ENCODE measurements at places on chromosomes 2 and 18.

- DNase-seq, result no peak
Observed at GRCh38 chr2:206984206-206984605, 44.9 kb downstream of the CPO start.

- DNase-seq, result no peak
Observed at GRCh38 chr2:22950431-22950830, 434.5 kb upstream of the KLHL29 start.

- DNase-seq, result no peak
Observed at GRCh38 chr2:185161701-185162100, 563.4 kb downstream of the ZNF804A start.

- DNase-seq, result no peak
Observed at GRCh38 chr2:215862351-215862771, 151.0 kb downstream of the MREG start.

- no peak for DNase-seq
Observed at GRCh38 chr2:1563084-1563857, 150.0 kb downstream of the TPO start.

DNA sequence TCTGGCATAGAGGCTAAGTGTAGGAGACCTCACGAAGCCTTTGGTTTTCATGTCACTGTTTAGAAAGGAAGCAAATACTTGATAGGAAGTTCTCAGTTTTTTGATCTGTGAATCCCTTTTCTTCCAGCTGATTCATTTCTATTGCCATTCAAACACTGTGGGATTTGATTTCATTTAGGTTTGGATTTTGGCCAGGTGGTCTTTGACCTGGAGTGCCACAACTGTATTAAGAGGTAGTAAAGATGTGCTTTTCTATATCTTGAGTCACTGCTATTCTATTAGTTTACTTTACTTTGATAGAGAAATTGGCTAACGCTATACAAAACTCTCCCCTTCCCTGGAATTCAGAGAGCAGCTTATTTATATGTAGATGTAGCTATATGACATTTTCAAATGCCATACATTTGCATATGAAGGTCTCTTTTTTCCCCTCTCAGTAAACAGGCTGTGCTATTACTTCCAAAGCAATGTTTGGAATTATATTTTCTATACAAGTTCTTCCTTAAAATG, 132.4 kb upstream of the CAVIN2 start:
- DNase-seq, result no peak

DNA sequence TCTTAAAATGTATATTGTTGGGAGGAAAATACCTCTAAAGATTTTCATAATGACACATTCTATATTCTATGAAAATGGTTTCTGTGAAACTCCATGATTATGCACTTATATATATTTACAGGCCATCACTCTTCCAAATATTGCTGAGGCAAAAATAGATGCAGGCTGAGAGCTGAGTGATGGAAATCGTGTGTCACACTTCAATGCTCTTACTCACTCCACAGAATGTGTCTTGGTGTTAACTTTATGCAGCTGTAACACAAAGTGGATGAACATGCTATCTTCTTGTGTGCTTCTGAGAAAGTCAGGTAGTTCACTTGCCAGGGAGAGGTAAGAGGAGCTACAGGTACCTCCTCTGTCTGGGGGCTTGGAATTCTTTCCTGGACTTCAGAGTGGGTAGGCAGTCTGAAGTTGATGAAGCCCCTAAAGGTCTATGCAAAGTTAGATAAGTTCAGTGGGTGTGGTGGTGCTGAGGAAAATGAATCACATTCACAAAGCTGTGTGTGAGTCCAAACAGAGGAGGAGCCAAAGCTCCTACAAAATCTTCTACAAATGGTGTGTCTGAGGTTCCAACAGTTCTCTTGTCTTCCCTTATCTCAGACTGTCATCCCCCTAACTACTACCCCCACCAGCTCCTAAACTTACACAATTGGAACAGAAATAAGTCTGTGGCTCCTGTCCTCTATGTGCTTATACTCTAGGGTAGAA, 74.2 kb upstream of the ST6GAL2 start:
- DNase-seq, result no peak

GRCh38 chr18:76498064-76498463, 3.0 kb upstream of the ZNF516 start:
- DNase-seq, result no peak

DNA sequence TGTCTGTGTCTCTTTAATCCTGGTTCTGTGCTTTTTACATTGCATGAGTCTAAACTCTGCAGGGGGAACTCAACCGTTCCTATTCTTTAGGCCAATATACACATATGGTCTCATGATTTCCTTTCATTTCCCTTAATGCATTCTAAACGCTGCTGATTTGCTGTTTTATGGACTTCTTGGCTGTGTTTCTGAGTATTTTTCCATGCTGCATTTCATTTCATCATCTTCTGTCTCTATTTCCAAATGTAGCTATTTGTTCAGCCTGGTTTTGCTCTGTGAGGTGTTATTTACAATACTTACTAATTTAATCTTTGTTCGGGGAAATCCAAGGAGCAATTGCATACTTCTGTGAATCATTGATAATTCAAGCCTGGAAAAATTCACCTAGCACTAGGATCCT, 897.2 kb downstream of the TSN start:
- no peak for DNase-seq

GRCh38 chr2:26399771-26400376, 1.8 kb upstream of the DRC1 start:
- DNase-seq, result no peak

GRCh38 chr2:11592671-11593574, 59.1 kb downstream of the GREB1 start:
- no peak for DNase-seq

- no peak for DNase-seq
Observed at GRCh38 chr2:155223781-155224406, 525.4 kb downstream of the KCNJ3 start.

GRCh38 chr2:75596784-75597183, 36.0 kb upstream of the EVA1A start:
- no peak for DNase-seq

- no peak for DNase-seq
Observed at GRCh38 chr2:75607988-75608683, 38.4 kb upstream of the MRPL19 start.

DNA sequence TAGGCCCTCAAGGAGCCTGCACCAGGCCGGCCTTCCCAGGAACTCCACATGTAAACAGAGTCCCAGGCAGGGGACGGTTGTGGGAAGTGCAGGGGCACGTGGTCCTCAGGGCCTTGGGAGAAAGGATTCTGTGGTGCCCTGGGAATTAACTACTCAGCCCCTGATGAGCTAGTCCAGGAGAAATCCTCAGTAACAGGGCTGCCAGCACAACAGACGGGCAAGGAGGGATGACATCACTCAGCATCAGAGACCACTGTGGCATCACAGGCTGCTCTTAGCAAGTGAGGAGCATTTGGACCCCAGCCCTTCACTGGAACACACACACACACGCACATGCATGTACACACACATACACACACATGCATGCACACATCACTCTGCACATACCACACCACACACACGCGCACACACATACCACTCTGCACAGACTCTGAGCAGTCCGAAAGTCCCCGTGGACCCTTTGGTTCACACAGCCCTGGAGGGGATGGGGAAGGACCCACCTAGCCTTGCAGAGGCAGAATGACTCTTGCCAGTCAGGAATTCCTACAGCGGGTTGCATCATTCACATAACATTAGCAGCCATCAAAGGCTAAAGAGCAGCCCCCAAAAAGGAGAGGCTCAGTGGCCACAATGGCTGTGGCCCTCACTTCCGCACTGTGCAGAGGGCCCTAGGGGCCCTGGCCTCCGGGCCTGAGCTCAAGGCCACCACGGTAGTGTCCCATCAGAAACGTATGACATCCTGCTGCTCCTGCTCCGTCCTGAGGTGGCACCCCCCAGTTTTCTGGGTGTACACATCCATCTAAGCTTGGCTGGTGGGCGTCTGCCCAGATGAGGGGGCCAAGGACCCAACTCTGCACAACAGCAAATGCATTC, 1.9 kb upstream of the NMUR1 start:
- no peak for DNase-seq

GRCh38 chr2:147366279-147366678, 478.6 kb upstream of the ACVR2A start:
- no peak for DNase-seq

- no peak for DNase-seq
Observed at GRCh38 chr2:195238379-195238778, 418.6 kb upstream of the SLC39A10 start.

DNA sequence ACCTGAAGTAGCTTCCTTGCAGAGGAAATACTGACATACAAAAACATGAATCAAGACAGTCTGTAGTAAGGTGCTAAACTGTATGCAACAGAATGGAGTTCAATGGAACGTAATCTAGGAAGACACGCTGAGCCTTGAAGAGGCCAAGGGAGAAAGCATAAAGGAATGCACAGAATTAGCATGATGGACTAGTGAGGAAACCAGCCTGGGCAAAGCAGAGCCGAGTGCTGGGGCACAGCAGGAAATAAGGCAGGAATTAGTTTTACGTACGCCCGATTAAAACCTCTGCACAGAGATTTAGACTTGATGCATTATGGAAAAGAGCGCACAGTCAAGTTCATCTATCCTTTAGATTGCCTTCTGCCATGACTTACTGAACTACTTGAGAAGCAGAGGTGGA, 200.3 kb downstream of the DLGAP1 start:
- no peak for DNase-seq

GRCh38 chr2:100821255-100821910, 1.4 kb downstream of the NPAS2 start:
- no peak for DNase-seq

GRCh38 chr2:30201990-30202389, 29.3 kb upstream of the LBH start:
- no peak for DNase-seq

DNA sequence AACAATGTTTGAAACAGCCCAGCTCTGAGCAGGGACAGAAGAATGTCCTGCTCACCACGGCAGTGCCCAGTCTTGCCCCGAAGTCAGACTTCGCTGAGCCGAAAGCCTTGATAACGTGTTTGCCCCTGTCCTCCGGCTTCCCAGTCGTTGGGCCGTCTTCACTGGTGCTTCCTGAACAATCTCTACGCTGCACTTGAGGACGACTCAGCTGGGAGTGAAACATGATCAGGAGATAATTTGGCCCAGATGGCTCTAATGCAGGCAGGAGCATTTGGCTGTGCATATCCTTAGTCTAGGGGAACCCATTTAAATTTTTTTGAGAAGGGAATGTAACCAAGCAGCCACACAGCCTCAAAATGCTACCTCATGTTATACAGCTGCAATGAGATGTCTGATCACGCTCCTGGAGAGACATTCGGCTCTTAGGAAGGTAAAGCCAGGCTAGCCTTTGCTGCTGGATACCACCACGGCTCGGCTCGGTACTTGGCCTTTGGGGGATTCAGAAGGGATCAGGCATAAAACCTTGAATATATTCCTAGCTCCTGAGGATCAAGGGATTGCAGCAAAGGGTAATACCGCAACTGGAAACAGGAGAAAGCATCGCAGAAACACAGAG, 43.6 kb downstream of the FECH start:
- DNase-seq, result no peak

DNA sequence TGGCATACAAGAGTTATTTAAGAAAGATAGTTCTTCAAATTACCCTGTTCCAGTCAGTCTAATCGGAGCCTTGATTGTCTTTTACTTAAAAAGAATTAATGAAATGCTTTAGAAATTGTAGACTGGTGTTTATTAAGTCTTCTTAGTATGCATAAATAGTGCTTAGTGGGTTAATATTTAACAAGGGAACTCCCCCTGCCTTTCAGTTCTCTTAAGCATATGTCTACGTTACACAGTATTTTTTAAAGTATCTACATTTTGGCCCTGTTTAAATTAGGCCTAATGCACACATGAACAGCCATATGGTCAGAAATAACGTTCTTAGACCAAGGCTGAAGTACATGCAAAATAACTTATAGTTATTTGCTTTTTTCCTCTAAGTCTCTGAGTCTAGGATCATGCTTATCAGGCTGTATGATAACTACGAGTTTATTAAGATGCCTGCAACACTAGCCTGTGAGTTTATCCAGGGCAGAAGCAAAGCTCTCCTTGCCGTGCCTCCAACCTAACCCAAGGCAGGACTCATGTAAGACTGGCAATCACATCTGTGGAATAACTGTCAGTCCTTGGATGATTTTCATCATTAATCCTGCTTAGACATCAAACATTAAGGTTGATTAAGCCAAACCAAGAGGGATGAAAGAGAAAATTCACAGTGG, 6.7 kb downstream of the BCL2 start:
- no peak for DNase-seq

DNA sequence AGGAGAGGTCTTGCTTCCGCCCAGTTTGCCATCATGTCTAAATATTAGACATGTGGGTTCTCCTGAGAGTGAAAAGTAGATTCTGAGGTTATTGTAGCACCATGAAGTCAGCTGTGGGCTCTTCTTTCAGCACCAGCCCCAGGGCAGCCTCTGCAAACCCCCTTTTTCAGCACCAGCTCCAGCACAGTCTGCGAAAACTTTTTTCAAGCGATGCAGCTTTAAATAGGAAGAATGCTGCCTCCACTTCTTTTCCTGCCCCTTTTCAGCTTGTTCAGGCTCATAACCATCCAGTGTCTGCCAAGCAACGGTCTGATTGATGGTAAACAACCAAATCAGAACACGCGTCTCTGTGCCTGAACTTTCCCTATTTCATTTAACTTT, at the start of gene COL5A2:
Gene COL5A2 (minus strand): TSS at position 192 of the 381 bp plus-strand sequence. CDS start 157 bp downstream, at position 35.
- no peak for DNase-seq

DNA sequence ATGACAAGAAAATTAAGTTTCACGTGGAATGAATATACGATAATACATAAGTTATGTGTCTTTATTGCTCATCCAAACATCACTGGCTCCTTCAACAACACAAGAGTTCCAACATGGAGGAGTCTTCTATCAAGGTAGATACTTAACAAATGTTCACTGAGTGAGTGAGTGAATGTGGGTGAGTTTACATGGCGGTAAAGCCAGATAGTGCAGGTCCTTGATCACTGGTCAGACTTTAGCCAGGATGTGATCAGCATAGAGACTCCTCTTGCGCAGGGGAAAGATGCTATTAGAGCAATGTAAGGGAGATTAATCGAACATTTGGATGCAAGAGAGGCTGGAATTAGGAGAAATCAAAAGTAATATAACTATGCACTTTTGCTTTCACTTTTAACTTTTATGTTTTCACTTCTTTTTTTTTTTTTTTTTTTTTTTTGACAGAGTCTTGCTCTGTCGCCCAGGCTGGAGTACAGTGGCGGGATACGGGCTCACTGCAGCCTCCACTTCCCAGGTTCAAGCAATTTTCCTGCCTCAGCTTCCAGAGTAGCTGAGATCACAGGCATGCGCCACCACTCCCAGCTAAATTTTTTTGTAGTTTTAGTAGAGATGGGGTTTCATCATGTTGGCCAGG, 249.0 kb upstream of the ID2 start:
- no peak for DNase-seq

DNA sequence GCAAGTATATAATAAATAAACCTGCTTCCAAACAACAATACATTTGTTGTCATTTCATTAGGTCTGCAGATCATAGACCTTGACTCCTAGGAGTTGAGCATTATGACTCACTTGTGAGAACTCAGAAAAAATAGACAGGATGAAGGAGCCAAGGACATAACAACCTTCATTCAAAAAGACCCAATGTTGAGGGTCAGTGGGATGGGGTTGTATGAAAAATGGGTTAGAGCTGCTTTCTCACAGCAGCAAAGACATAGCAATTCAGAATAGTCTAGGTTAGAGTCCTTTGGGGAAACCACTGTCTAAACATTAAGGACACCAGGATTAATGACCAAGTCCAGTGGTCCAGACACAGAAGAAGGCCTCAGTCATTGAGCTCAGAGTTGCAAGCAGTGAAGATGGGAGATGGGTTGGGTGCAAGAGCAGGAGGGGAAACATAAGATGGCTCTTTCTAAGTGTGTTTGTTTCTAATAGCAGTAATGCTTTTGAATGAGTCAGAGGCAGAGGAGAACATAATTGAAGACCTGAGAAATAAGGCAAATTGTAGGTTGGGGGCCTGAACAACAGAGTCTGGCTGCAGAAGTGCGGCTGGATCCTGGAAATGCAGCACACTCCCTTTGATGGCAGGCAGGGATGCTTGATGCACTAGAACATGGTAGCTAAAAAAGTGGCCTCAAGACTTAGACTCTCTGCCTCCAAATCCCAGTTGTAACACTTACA, 3.7 kb upstream of the SERPINB10 start:
- DNase-seq, result no peak

Measured in activated naive CD4-positive, alpha-beta T cell (primary cell).